ENCODE measurements at places on chromosomes 6 and 20.
A peak's percentile ranks its signal among the peaks of the same experiment; 100 is the strongest.

DNA sequence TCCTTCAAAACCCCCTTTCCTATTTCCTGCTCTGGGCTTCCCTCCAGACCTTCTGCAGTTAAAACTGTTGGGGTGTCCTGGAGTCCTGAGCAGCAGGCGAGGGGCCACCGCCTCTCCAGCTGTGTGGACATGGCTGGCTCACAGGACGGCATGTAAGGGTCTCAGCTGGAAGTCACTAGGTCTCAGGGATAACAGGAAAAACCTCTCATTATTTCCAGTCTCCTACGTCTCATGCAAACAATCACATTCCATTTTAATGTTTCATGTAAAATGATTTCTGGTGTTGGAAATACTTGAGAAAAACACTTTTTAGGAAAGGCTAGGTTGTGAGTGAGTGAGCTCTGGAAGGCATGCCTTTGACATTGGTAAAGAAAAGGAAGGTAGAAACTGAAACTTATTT, 158.7 kb downstream of the SCML4 start:
- DNase-seq, result no peak

DNA sequence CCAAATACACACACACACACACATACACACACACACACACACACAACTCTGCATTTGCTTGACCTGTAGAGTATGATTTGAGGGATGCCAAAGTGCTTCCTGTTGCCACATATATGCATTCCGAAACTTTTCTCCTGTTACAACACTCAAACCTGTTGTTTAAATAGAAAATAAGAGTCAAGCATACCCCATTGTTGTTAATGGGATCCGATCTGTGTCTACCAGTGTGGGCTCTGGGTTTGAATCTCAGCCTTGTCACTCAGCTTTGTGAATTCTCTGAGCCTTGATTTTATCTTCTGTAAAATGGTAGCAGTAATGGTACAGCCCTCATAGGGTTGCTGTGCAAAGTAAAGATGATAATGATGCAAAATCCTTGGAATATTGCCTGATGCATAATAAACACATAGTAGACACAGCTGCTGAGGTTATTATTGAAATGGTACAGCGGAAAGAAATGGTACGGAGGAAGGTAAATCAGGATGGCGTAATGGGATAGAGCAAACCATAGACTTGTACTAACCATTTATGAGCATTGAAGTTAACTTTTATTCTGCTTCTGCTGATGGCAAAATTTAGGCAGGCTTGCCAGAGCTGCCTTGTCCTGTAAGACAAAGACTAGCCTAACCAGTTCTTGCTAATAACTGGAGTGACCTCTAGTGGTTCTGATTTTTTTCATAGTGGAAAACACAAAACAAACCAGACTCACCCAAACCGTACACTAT, 113.5 kb upstream of the PHACTR1 start:
- peak; percentile 66 for DNase-seq

DNA sequence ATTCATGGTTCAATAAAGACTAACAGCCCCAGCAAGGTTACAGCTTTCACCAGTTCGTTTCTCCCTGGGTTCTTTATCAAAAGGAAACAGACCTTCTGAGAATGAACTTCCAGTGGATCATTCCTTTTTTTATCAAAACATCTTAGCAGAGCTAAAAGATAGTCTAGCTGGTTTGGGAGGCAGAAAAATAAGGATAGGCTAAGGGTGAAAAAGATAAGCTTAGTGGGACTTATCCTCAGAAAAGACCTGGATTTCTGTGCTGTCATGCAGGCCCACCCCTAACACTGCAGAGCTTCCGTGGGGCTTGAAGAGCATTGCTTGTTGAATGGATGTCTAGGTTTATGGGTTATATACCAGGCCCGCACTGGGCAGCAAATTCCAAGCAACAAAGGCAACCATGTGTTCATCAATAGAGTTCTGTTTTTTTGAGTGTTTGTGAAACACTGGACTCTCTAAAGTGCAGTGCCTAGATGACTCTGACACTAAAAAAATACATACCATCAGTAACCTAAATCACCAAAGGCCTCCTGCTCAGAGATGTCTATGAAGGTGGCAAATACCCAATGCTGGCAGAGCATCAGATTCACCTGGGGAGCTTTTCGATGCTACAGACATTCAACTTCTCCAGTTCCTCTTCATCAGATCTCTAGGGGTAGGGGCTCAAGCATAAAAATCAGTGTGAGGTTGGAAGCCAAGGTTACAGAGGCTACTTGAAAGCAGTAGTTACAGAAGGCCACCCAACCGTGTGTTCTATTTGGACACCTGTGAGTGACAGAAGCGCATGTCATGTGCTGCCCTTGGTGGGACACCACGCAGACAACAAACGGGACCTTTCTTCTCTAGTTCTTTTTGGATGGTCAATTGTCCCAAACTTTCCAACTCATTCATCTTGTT, 53.0 kb downstream of the TNFAIP3 start:
- no peak for DNase-seq

DNA sequence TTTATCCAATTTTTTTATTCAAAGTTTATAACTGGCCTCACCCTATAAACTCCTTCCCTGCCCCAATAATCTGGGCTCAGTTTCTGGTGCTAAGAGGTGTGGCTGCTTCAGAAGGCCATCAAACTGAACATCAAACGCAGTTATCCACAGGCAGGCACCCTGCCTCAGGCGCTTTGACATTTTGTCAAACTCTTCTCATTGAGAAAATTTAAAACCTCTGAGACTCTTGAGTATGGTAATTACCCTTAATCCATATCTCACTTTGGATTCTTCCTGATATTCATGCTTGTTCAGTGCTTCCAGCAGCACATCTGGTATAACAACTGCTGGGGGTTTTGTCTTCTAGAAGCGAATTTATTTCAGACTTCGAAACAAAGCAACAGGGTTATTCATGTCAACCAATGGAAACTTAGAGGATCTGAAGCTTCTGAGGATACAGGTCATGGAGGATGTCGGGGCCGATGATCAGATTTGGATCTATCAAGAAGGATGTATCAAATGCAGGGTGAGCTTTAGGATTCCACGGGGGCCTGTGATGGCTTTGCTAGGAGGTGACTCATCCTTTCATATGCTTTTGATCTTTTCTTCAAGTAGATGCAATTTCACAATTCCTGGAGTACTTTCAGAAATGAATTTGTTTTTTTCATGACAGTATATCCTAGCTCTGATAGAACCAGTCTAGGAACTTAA, 68.2 kb downstream of the RTN4IP1 start:
- DNase-seq, result no peak

DNA sequence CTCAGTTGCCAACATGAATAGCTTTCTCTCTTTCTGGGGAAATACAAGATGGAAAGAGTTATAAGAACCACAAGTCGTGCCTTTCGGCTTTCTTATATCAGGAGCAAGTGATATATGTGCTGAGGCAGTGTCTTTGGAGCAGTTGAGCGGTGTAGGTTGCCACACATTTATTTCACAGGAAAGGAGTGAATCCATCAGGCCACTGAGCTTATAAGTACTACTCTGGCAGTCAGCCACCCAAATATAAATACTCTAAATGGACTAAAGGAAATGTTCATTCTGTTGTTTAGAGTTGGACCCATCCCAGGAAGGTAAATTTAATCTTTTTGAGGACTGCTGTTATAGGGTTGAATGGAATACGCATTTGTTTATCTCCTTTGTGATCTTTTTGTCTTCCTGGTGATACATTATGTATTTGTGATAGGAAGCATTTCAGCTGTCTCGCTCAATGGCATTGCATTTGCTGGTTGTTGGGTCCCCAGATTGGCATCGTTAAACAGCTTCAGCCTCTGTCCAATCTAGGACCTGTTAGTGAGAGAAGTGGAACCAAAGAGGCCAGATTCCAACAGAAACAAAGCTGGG, 139.7 kb downstream of the SOBP start:
- peak; percentile 16 for DNase-seq

GRCh38 chr6:35136185-35136584, 5.0 kb downstream of the TCP11 start:
- DNase-seq, result no peak

DNA sequence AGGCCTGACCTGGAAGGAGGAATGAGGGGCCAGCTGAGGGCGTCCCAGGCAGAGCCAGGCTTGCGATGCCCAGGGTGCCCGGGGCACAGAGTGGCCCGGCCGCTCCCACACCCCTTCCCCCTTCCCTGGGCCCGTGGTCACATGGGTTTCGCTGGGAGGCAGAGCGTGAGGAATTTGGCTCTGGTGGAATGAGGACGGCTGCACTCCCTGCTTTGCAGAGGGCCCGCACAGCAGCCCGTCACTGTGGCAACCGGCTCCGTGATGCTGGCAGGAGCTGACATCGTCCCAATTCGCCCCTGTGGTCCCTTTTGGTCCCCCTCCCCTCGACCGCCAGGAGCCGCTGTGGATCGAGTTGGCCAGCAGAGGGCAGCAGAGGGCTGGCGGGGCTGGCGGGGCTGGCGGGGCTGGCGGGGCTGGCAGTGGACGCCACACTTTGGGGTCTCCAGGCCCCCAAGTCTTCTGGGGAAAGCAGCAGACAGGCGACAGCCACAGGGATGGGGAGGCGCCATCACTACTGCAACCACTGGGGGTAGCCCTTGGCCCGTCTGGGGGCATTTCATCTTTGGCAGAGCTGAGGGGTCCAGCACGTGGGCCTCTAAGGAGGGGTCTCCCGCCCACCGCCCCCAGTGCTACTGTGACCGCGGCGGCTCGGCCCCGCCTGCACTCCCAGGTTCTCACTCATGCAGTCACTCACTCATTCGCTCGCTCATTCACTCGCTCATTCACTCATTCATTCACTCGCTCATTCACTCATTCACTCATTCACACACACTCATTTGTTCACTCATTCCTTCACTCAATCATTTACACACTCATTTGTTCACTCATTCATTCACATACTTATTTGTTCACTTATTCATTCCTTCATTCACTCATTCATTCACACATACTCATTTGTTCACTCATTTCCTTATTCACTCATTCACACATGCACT, 49.7 kb upstream of the BHLHE23 start:
- DNase-seq, result peak; percentile 38

DNA sequence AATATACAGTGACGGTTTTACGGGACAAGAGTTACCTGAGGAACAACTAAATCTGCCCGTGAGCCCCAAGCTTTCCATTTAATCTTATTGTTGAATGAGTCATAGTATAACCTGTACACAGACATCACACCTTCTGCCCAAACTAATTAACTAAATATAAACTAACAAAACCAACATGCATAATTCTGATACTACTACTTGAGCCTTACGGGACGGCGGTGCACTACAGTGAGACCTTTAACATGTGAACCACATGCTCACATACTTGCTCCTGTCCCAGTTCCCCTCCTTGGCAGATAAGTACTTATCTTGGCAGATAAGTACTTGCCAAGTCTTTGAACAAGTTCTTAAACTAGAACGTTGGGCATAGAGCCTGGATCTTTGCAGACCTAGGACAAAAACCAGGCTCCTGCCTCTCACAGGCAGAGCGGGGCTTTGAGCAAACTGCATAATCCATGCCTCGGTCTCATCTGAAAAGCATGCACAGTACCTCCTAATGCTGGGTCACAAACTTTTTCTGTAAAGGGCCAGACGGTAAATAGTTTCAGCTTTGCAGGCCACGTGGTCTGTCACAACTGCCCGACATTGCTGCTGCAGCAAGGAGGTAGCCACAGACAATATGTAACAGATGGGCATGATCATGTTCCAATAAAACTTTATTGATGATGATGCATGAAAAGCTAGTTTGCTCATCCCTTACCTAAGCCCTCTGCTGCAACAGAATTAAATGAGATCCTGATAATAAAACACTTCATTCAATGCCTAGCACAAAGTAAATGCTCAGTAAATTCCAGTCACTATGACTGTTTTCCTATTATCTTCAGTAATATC, 23.0 kb downstream of the ZNF217 start:
- DNase-seq, result no peak
